ENCODE measurements at places on chromosomes 16 and 17.

GRCh38 chr16:50185005-50185505 lies 31.9 kb downstream of the TENT4B start:
- DNase-seq, result no peak

DNA sequence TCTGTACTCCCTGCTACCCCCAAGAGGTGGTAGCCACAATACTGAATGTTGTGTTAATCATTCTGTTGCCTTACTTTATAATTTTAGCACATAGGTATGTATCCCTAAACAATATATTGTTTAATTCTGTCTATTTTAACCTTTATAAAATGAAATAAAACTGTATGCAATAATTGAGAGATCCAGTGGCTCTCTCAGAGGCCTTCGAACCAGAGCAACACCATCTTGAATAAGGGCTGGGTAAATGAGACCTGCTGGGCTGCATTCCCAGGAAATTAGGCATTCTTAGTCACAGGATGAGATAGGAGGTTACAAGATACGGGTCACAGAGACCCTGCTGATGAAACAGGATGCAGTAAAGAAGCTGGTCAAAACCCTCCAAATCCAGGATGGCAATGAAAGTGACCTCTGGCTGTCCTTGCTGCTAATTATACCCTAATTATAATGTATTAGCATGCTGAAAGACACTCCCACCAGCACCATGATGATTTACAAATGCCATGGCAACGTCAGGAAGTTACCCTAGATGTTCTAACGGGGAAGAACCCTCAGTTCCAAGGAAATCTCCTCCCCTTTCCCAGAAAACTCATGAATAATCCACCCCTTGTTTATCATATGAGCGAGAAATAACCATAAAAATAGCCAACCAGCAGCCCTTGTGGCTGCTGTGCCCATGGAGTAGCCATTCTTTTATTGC lies 2.0 kb upstream of the CANT1 start:
- DNase-seq, result no peak

DNA sequence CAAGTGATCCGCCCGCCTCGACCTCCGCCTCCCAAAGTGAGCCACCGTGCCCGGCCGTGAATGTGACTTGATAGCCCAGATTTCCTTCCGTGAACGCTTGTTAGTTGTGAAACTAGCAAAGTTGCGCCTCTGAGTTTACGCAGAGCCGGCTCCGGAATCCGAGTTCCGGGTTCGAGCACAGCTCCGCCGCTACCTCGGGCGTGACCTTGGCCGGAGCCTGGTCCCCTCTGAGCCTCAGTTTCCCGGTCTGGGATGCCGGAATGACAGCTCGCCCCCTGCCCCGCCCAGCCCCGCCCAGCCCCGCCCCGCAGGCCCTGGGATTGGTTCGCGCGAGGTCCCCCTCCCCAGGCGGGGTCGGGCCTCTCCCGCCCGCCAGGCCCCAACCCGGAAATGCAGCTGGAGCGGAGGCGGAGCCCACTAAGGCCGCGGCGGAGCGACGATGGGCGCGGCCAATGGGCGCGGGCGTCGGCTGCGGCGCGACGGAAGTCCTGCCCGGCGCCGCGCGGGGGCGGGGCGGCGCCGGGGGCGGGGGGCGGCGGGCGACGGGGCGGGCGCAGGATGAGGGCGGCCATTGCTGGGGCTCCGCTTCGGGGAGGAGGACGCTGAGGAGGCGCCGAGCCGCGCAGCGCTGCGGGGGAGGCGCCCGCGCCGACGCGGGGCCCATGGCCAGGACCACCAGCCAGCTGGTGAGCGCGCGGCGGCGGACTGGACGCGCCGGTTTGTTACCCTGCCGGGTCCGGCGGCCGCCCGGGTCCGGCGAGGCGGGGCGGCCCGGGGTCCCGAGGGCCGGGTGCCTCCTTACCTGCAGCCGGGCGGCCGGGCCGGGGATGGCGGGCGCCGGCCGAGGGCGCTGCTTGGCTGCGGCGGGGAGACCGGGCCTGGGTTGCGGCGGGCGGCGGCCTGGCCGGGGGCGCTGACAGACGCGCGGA lies at the start of gene PDPK1:
PDPK1 (plus strand) TSS at position 571 of the 929 bp plus-strand sequence; CDS start at position 663, 92 bp downstream.
- DNase-seq, result peak; percentile 96

DNA sequence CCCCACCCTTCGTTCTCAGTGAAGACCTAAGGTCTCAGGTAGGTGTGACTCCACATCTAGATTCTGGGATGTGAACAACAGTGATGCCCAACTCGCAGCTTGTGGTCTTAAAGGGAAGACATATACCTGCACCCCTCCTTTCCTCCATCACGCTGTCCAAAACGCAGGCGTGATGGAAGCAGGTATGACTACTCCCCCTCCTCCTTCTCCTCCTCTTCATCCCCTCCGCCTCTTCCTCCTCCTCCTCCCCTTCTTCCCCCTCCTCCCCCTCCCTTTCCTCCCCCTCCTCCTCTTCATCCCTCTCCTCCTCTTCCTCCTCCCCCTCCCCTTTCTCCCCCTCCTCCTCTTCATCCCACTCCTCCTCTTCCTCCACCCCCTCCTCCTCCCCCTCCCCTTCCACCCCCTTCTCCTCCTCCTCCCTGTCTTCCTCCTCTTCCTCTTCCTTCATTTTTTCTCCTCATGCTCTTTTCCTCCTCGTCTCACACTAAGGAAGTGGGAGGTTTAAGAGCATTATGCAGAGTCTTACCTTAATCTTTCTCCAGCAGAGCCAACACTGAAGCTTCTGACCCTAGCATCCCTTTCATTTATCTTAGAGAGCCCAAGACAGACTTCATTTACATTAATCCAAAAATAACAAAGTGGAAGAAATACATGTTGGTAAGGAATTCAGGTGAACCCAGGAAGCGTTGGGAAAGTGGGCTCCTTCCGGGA lies 352.5 kb downstream of the FOXL1 start:
- no peak for DNase-seq

DNA sequence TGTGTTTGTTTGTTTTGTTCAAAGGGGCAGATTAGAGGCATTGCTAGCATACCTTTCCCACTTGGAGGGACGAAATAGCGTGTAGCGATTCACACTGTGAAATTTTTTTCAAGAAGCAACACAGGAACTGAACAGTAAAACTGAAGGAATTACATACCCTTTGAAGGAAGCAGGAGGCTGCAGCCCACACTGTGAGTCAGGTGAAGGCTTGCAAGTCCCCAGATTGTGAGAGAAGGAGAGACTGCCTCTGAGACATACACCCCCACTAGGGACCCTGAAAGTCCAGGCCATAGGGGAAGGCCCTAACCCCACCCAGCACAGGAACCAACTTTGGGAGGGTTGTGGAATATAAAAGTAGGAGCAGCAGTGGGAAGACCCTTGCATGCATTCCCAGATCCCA lies 69.6 kb upstream of the HS3ST3A1 start:
- DNase-seq, result no peak

- peak; percentile 71 for DNase-seq
These were observed 26.5 kb upstream of the LASP1NB start for GRCh38 chr17:38898812-38899348.

DNA sequence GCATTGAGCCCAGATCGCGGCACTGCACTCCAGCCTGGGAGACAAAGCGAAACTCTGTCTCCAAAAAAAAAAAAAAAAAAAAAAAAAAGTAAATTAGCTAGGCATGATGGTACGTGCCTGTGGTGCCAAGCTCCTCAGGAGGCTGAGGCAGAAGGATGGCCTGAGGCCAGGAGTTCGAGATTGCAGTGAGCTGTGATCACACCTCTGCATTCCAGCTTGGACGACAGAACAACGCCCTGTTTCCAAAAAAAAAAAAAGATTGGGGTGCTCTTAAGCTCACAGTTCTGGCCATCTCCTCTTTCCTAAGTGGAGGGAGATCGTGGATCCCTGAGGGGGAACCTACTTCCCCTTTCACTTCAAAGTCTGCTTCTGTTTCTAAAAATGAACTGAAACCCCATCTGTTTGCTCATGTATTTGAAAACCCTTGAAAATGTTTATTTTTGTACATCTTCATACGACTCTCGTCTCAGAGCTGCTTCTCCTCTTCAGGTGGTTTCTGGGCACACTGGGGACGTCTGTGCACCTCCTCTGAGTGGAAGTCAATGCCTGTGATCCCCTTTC lies 138.8 kb downstream of the PRKCA start:
- no peak for DNase-seq

DNA sequence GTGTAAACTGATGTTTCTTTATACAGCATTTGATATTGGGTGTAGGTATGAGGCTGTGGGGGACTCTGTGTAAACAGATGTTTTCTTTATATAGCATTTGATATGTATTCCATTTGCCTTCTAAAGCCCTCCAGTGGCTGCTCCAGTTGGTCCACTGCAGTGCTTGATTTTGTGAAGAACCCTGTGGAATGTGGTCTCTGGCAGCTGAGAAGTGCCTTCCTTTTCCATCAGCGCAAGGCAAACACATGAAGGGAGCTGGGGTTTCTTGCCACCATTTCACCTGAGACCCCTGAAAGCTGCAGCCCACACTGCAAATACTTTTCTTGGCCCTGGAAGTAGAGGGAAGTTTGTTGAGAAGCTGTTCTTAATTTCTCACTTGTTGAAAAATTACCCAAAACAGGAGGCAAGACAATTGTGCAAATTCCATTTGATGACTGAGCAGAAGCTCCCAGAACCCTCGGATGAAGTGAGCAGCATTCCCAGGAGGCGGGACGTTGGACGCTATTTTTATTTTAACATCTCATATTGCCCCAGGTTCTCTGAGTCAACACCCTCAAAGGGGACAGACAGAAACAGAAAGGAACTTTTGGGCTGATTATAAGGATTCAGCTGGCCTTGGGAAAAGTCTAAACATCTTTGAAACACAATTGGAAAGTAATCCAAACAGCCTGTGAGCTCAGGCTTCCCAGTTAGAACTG lies 158.5 kb upstream of the RPH3AL start:
- no peak for DNase-seq

- no peak for DNase-seq
These were observed 322.5 kb downstream of the C16orf95 start for GRCh38 chr16:86994651-86995171.

- peak; percentile 66 for DNase-seq
These were observed 3.6 kb upstream of the ZNHIT3 start for GRCh38 chr17:36482611-36483504.

DNA sequence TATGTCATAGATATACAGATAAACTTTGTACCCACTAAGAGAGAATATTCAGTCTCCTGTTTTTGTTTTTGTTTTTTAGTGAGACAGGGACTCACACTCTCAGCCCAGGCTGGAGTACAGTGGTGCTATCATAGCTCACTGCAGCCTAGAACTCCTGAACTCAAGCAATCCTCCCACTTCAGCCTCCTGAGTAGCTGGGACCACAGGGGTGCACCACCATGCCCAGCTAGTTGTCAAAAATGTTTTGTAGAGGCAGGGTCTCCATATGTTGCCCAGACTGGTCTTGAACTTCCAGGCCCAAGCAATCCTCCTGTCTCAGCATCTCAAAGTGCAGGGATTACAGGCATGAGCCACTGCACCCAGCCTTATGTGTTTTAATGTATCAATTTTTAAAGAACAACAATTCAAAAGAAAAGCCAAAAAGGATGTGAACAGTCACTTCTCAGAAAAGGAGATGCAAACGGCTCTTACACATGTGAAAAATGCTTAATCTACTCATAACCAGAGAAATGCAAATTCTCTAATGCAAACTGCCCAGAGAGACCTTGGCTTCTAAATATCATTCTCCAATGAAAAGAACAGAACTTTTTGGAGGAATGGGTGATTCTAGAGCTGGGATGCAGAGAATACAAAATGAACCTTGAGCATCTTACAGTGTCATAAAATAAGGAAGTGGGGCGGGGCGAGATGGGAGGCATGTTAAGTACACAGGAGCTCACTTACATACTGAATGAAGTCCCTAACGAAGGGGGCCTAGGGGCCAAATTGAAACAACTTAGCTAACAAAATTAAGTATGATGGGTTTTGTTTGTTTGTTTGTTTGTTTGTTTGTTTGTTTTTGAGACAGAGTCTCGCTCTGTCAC lies 7.3 kb upstream of the CMTM3 start:
- no peak for DNase-seq

- no peak for DNase-seq
These were observed 162.6 kb upstream of the XYLT1 start for GRCh38 chr16:17633181-17633951.

DNA sequence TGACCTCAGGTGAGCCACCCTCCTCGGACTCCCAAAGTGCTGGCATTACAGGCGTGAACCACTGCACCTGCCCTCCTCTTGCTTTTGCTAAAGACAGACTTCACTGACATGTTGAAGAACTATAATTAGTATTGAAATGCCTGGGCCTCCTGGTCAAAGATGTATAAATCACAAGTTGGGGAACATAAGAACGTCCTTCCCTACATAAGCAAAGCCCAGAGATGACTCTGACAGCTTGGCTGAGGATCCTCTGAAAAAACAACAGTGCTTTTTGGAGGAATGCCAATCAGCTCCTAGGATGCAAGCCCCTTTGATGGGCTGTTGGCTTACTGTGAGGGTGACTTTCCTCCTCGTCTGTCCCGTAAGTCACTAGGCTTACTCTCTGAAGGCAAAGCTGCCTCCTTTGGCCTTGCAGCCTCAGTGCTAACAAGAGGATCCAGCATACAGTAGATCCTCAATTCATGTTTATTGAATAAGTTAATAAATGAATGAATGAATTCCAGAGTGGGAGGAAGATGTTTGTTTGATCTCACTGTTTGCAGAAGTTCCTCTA lies 6.3 kb downstream of the APOH start:
- DNase-seq, result no peak

- no peak for DNase-seq
These were observed 11.0 kb downstream of the C16orf54 start for GRCh38 chr16:29734786-29735185.

DNA sequence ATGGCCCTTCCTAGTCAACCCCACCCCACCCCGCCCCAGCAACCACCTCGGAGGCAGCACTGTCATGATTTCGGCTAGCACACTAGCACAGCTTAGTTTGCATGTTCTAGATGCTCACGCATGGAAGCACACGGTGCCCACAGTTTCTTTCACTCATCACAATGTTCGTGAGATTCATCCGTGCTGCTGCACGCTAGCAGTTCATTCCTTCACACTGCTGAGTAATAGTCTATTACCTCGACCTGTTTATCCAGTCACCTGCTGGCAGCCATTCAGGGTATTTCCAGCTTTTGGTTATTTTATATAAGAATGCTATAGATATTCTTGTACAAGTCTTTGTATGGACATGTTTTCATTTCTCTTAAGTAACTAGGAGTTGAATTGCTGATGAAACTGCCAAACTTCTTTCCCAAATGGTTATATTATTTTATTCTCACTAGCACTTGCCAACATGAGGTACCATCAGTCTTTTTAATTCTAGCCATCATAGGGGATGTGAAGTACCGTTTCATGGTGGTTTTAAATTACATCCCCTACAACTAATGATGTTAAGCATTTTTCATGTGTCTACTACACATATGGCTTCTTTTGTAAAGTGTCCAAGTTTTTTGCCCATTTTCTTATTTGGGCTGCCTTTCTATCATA lies 75.7 kb downstream of the CYTH1 start:
- DNase-seq, result no peak

DNA sequence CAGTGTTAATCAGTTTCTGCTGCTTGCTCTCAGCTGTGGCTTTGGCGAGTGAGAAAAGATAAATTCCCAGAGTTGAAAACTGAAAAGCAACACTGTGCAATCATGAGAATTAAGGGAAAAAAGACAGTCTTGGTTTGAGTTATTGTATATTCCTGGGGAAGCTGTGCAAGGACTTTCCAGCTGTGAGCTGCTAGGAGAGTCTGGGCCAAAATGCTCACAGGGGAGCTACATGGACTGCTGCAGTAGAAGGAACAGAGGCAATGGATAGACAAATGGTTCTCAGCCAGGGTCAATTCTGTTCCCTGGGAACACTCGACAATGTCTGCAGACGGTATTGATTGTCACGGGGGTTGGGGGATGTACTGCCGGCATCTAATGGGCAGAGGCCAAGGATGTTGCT lies 102.0 kb upstream of the ADAMTS18 start:
- DNase-seq, result no peak

GRCh38 chr16:88792078-88792550 lies 7.1 kb upstream of the PIEZO1 start:
- no peak for DNase-seq

- no peak for DNase-seq
These were observed 44.9 kb downstream of the TBX4 start for GRCh38 chr17:61496957-61497653.

- no peak for DNase-seq
These were observed 44.2 kb downstream of the ADCY7 start for GRCh38 chr16:50310308-50311133.

Data from activated effector memory CD4-positive, alpha-beta T cell treated with Interleukin-2 at 50 U/mL for 16 hours (primary cell).